ENCODE measurements at places on chromosomes 13 and 19.
A peak's percentile ranks its signal among the peaks of the same experiment; 100 is the strongest.

DNA sequence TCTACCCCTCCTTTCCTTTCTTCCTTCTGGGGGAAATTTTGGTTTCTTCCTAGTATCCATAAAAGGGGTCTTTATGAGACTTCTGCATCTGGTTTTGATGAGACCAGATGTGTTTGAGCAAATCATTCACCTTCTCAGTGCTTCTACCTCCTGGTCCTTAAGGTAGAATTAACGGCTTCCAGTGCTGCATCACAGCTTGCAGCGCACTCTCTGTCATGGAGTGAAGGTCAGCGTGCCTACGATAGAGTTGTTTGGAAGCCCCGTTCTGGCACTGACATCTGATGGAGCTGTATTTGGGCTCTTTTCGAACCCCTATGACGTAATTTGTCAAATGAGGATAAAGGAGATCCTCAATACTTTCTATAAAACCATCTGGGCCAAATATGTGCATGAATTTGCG lies 164.2 kb downstream of the MTUS2 start:
- H3K4me1 ChIP-seq: no peaks in the 10 kb centered on the region
- H3K27ac ChIP-seq: no peak overlapping the region
- no peak for DNase-seq

- no peak for DNase-seq
- no peaks in the 10 kb centered on the region for H3K27me3 ChIP-seq
- no peak overlapping the region for H3K27ac ChIP-seq
- H3K4me1 ChIP-seq: peaks cover 8% of the 10 kb centered on the region
- no peak overlapping the region for H3K4me3 ChIP-seq
These were observed 5.2 kb upstream of the LMNB2 start for GRCh38 chr19:2461751-2462634.

DNA sequence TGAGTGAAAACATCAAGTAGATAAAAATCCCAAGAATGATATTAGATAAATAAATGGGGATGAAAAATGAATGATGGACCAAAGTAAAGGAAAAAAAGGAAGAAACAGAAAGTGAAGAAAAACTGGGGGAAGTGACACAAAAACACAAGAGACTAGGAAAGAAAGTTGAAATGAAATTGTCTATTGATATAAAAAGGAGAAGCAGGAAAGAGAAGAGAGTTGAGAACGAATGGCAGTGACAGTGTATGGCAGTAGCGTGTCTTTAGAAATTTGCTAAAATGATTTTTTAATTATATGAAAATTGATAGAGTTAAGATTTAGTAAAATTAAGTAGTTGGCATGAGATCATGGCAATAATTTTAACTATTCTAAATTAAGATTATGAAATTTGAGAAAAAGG lies 36.3 kb upstream of the SGCG start:
- no peaks in the 10 kb centered on the region for H3K36me3 ChIP-seq
- H3K27me3 ChIP-seq: no peaks in the 10 kb centered on the region
- H3K4me3 ChIP-seq: no peak overlapping the region
- H3K27ac ChIP-seq: no peak overlapping the region
- H3K4me1 ChIP-seq: no peaks in the 10 kb centered on the region

DNA sequence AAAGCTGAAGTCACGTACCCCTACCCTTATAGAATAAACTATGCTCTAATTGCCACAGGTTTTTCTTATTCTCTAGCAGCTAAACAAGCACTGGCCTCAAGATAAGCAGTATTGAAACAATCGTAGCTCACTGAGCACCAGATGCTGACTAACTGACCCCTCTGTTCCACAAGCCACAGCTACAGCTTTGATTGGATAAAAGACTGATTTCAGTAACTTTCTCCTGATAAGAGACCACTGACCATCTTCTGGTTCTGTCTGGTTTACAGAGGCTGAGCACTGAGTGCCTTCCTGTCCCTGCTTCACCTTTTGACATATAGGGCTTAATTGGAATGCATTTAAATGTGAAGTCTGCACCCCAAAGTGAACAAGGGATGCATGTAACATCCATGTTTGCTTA lies 8.4 kb upstream of the RAP2A start:
- peaks cover 13% of the 10 kb centered on the region for H3K4me1 ChIP-seq
- H3K4me3 ChIP-seq: no peak overlapping the region
- H3K27ac ChIP-seq: no peak overlapping the region

DNA sequence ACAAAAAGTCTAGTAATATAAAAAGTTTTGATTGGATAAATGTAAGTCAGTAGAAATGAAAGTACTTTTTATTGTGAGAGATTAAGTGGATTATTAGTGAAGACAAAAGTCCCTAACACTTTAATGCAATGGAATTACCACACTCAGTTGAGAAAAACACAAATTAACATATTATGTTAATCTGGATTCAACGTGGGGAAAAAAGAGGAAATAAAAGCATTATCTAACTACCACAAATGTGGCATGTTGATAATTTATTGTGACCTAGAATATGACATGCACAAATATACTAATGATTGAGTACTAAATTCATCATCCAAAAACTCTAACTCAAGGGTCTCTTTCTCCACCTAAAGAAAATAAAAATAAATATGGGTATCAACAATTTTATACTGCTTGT lies 41.5 kb downstream of the FOXO1 start:
- H3K27me3 ChIP-seq: no peaks in the 10 kb centered on the region
- H3K4me3 ChIP-seq: no peak overlapping the region
- DNase-seq: no peak
- no peaks in the 10 kb centered on the region for H3K36me3 ChIP-seq
- no peak overlapping the region for H3K27ac ChIP-seq

DNA sequence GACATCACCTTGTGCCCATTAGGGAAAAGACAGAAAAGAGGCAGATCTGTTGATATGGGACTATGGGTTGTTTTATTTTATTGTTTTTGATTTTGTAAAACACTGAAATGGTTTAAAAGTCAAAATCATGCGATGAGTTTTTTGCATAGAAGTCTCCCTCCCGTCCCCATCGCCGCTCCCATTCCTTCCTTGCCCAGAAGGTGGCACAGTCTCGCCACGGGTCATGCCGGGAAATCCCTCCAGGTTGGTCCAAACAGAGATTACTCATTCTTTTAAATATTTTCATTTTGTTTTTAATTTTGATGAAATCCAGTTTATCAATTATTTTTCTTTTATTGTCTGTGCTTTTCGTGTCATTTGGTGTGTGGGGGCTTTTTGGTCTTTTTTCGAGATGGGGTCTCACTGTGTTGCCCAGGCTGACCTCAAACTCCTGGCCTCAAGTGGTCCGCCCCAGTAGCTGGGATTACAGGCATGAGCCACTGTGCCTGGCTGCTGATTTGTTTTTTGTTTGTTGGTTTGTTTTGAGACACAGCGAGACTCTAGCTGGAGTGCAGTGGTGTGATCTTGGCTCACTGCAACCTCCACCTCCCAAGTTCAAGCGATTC lies 9.2 kb downstream of the PGPEP1 start:
- H3K4me1 ChIP-seq: no peaks in the 10 kb centered on the region
- H3K4me3 ChIP-seq: no peak overlapping the region
- no peaks in the 10 kb centered on the region for H3K36me3 ChIP-seq
- H3K27ac ChIP-seq: no peak overlapping the region
- DNase-seq: peak; percentile 53
- H3K27me3 ChIP-seq: no peaks in the 10 kb centered on the region
